ENCODE measurements at places on chromosomes 16 and 17. TPM values are rescaled to one million over a fixed set of nuclear protein-coding genes. Genes with fewer than 3 reads are reported as not detected.

GRCh38 chr17:82006468-82007227, 16.0 kb downstream of the CENPX start:
- no peak for DNase-seq

GRCh38 chr16:81143921-81144471, 47.8 kb upstream of the GCSH start:
- no peak for DNase-seq

GRCh38 chr17:66152756-66153155, 39.2 kb downstream of the CEP112 start:
- no peak for DNase-seq

GRCh38 chr16:31201582-31202413, 762 bp downstream of the PYCARD start:
- DNase-seq: no peak

DNA sequence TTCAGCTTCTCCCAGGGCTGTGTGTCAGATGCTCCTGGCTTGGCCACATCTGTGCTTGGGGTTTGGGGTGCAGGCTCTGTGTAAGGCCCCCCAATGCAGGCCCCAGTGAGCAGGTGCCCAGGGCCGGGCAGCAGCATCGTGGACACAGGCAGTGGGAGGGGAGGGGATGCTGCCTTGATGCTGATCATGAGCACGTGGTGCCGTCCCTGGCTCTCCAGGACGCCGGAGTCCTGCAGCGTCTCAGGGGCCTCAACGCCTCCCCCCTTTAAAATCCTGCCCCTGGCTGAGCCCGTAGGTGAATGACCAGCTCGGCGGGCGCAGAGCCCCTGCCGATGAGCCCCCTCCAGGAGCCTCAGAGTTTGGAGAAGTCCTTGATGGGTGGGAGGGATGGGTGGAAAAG, 9.0 kb downstream of the METRNL start:
- no peak for DNase-seq

GRCh38 chr17:80872501-80873306, 118.9 kb upstream of the CHMP6 start:
- DNase-seq: no peak

DNA sequence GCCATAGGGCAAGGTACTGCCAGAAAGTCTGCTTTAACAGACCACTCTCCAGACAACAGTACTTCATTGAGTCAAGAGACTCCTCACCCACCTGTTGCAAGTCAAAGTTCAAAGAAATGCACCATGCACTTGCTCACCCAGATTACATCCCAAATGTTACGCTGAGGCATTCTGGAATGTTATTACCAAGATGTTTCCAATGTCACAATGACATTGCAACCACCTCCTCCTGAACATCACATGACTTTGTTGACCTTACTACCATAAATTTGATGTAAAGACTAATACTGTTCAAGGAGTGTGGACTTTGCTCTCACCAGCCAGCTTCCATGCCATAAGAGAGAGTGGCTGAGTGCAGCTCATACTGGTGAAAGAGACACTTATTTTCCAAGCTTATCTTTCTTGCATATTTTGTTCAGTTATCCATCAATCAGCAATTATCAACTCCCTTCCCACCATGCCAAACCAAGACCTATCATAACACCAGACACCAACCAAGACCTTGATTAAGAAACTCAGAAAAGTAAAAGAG, 58.5 kb upstream of the BCAR1 start:
- no peak for DNase-seq

DNA sequence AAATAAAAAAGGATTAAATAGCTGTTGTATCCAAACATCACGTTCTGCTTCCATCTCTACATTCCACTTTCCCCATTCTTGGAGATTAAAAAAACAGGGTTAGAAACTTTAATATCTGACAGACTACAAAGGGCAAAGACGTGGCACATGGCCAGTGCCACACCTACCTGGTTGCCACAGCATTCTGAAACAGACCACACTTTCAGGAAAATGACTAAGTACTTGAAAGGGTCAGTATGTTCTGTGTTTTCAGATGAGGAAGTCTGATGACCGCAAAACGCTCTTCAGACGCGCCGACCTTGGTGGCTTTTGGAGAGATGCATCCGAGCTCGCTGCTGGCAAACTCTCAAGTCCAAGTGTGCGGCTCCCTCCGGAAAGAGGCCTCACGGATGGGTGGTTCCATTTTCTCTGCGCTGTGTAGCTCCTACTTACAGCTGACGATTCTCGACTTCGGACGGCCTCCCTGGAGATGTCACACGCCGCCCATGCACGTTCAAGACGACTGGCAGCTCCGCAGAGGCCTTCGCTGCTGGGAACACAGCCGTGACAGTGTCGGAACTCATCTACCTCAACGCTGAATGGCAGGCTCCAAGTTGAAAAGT, 15.5 kb downstream of the MAP1LC3B start:
- peak; percentile 44 for DNase-seq

DNA sequence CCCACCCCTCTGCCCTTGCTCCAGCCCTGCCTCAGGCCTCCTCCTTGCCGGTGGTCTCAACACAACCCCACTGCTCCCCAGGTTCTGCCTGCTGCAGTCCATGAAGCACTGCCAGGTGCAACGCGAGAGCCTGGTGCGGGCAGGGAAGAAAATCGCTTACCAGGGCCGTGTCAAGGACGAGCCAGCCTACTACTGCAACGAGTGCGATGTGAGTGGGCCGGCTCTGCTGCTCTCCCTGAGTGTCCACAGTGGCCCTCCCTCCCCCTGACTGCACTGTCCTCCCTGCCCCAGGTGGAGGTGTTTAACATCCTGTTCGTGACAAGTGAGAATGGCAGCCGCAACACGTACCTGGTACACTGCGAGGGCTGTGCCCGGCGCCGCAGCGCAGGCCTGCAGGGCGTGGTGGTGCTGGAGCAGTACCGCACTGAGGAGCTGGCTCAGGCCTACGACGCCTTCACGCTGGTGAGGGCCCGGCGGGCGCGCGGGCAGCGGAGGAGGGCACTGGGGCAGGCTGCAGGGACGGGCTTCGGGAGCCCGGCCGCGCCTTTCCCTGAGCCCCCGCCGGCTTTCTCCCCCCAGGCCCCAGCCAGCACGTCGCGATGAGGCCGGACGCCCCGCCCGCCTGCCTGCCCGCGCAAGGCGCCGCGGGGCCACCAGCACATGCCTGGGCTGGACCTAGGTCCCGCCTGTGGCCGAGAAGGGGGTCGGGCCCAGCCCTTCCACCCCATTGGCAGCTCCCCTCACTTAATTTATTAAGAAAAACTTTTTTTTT, 1.8 kb upstream of the TMEM88 start:
- no peak for DNase-seq

GRCh38 chr16:58056580-58056979, 31.0 kb downstream of the MMP15 start:
- DNase-seq: no peak

- DNase-seq: no peak
Observed at GRCh38 chr16:29148131-29148691, 163.4 kb downstream of the LAT start.

DNA sequence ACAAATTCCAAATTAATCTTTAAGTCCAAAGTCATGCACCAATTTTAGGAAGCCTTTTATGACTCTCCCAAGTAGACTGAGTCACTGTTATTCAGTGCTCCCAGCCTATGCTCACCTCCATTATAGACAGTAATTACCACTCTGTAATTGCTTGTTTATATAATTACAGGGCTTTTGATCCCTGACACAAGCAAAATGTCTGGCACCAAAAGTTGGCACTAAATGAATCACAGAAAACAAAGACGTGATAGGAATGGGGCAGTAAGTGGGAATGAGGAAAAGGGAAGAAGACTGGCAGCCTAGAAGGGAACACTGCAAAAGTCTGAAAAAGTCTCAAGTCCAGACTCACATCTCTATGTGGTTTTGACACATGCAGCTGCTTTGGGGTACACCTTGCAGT, 94.1 kb downstream of the SLC39A11 start:
- no peak for DNase-seq

DNA sequence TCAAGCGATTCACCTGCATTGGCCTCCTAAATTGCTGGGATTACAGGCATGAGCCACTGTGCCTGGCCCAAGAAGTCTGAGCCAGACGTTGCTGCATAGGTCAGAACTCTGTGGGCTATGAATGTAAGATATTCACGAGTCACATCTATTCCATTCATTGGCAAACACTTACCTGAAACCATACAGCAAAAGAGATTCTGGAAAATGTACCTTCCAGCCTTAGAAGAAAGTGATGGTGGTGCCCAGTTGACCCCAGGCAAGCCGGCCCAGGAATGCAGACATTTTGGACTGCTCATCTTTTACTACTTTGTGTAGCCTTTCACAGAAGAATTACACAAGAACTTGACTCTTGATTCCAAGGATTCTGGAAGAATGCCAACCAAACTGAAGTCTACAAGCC, 135.6 kb upstream of the N4BP1 start:
- no peak for DNase-seq

GRCh38 chr16:12235110-12235509, 258.6 kb downstream of the SNX29 start:
- DNase-seq: no peak

GRCh38 chr16:56914896-56915295, 17.0 kb upstream of the HERPUD1 start:
- no peak for DNase-seq

DNA sequence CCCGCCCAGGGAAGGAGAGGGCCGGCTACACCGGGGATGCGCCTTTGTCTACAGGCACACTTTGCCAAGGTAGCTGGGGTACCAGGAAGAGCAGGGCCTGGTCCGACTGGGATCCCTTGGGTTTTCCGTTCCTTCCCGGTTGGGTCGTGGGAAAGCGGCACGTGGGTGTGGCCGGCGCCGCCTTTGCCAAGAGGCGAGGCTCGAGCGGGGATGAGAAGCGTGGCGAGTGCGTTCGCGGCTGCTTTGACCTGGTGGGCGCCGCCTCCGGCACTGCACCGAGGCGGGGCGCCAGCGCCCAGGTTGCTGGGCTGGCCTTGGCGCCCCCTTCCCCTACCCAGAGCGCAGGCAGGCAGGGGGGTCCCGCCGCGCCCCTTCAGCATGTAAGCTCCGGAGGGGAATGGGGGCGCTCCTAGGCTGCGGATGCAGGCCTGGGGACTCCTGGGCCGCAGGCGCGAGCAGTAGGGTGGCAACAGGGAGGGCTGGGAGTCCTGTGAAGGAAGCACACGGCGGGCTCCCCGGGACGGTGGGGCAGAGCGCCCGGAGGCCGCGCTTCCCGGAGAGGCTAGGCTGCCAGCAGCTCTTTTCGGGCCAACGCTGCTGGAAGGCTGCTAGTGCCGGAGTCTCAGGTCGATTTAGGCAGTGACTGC, 2.0 kb downstream of the HAS3 start:
- DNase-seq: no peak

- no peak for DNase-seq
Observed at GRCh38 chr17:48643697-48644012, 17.5 kb upstream of the HOXB9 start.

The DRC7 gene
- 0.22 TPM for total RNA-seq

The RIPOR1 gene
- total RNA-seq: 106 TPM

The EFCAB13 gene
- total RNA-seq: 10.5 TPM

The FUS gene
- 125 TPM for total RNA-seq

The HS3ST2 gene
- total RNA-seq: 2.3 TPM

The CCDC200 gene
- total RNA-seq: not detected
